ENCODE measurements at places on chromosomes 7 and 10. TPM values are rescaled to one million over a fixed set of nuclear protein-coding genes. Genes with fewer than 3 reads are reported as not detected.
A peak's percentile ranks its signal among the peaks of the same experiment; 100 is the strongest.

GRCh38 chr10:77889277-77889903, 37.2 kb downstream of the DLG5 start:
- peak; percentile 72 for DNase-seq

- no peak for DNase-seq
These were observed 330.8 kb downstream of the GPAM start for GRCh38 chr10:111852801-111853200.

DNA sequence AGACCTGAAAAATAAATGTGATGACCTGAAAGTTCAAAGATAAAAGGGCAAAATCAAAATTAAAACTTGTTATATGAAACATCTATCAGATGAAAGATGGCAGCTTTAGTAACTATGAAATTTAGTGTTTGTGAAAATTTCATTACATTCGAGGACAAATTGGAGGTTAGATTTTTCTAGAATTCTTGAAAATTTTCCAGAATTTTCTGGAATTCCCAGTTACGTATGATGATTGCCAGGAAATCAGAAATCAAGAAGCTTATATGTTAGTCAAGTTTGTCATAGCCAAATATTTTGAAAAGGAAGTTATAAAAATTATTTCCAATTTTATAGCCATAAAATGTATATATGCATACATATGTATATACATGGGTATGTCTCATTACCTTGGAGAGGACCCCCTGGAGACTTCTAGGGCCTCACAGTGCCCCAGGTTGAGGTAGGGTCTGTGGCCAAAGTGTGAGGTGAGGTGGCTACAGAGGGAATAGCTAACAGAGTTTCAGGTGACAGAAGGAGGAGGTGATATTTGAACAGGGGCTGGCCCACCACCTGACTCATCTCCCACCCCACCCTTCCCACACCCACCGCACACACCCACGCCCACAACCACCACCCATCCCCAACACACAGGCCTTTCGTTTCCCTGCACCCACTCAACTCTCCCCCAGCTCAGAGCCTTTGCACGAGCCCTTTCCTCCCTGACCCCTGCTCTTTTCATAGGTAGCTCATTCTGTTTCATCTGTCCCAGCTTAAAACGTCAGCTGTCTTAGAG, 21.5 kb downstream of the C10orf105 start:
- no peak for DNase-seq

DNA sequence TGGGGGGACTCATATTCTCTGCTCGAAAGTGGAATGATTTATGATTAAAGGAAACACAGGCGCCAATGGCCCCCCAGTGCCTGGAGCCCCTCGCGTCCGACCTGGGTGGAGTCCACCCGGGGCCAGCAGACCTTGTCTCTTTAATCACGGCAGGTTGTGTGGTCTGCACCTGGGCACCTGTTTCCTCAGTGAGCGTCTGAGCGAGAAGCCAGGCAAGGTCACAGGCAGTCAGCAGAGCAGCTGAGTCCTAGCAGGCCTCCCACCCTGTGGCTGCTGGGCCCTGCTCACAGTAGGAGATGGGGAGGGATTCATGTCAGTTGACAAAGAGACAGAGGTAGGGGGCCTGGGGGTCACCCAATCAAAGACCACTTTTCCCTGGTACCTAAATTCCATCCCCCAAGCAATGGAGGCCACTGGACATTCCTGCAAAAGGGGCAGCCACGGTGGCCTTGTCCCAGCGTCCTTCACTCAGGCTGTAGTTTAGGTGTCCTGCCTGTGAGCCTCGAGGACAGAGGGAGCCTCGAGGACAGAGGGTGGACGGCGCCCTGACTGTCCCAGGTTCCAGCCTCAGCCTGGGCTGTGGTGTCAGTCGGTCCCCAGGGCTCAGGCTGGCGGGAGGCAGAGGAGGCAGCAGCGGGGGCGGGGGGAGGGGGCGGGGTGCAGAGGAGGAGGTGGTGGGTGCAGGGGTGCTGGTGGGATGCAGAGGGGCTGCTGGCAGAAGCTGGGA, 49.5 kb upstream of the CFAP46 start:
- no peak for DNase-seq

DNA sequence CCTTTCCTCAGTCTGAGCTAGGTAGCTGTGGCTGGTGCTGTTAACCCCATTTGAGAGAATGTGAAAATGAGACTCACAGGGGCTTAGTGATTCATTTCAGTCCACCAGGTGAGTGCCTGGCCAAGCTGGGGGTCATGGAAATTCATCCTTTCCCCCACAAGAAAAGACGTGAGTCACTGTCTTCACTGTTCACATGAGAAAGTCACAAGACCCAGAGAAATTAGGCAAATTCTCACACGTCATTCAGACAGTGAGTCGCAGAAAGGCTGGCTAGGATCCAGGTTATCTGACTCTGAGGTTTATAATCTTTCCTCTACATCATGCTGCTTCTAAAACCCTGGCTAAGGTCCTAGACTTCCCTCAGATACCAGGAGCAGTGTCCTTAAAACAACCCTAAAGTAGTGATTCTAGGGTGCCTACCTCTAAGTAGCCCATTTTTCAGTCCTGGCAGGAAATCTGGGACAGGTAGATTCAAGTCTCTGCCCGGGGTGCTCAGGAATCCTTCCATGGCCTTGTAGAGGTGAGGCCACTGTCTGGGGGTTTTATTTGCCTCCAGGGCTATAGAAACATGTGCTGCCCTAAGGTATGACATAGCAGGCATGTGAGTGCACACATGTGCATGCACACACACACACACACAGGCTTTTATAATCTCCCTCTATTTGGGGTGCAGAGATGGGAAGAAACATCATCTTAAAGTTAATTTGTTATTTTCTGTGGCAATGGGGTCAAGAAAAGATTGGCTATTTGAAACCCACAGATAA, 427.9 kb upstream of the CELF2 start:
- no peak for DNase-seq

- DNase-seq: no peak
These were observed 143.8 kb upstream of the PCLO start for GRCh38 chr7:83306502-83306901.

- no peak for DNase-seq
These were observed 14.8 kb downstream of the KAZALD1 start for GRCh38 chr10:101076630-101077029.

DNA sequence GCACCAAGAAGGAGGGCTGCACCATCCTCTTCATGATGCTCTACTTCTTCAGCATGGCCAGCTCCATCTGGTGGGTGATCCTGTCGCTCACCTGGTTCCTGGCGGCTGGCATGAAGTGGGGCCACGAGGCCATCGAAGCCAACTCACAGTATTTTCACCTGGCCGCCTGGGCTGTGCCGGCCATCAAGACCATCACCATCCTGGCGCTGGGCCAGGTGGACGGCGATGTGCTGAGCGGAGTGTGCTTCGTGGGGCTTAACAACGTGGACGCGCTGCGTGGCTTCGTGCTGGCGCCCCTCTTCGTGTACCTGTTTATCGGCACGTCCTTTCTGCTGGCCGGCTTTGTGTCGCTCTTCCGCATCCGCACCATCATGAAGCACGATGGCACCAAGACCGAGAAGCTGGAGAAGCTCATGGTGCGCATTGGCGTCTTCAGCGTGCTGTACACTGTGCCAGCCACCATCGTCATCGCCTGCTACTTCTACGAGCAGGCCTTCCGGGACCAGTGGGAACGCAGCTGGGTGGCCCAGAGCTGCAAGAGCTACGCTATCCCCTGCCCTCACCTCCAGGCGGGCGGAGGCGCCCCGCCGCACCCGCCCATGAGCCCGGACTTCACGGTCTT, 1.9 kb downstream of the FZD1 start:
- DNase-seq: peak; percentile 28

DNA sequence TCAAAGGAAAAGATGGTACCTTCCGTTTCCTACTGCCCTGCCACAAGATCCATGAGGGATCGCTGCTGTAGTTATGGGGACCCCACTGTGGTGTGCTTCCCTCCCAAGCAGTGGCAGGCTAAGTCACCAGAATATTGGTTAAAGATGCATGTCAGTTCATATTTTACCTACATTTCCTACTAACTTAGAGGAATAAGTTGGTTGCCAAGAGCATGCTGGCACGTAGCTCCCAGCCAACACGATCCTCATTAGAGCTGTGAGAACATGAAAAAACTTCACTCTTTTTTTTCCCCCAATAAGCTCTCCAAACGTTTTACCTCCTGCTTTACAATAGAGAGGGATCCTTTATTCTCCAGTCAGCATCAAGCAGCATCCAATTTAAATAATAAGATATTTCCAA, 203.7 kb downstream of the TRIL start:
- DNase-seq: no peak

DNA sequence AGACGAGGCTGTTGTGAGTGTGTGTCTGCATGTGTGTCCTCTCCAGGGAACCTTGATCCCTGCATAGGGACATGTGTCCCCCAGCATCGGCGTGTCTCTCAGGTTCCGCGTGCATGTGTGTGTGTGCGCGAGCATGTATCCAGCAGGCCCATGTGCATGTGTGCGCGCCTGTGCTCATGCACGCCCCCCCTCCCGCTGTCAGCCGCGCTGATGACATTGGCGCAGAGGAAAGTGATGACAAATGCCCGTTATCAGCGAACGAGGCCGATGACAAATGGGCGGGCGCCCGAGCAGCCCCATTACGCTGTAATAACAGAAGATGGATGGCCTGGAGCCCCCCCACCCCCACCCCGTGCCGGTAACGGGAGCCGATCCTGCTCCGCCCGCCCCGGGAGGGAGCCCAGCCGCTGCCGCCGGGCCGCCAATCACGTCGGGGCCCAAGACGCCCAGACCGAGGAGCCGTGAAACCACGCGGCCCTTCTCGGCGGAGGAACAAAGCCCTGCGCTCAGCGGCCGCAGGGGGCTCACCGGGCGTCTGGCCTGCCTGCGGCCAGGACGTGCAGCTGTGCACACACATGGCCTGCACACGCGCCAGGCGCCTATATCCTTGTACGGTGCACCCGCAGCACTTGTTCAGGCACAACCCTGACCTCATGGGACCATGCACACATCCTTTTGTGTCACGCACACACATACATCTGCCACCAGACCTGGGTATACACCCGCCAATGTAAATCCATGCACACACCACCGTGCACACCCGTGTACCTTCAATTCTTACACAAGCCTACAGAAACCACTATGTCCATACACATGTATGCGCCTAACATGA, 21.5 kb downstream of the POLL start:
- no peak for DNase-seq

DNA sequence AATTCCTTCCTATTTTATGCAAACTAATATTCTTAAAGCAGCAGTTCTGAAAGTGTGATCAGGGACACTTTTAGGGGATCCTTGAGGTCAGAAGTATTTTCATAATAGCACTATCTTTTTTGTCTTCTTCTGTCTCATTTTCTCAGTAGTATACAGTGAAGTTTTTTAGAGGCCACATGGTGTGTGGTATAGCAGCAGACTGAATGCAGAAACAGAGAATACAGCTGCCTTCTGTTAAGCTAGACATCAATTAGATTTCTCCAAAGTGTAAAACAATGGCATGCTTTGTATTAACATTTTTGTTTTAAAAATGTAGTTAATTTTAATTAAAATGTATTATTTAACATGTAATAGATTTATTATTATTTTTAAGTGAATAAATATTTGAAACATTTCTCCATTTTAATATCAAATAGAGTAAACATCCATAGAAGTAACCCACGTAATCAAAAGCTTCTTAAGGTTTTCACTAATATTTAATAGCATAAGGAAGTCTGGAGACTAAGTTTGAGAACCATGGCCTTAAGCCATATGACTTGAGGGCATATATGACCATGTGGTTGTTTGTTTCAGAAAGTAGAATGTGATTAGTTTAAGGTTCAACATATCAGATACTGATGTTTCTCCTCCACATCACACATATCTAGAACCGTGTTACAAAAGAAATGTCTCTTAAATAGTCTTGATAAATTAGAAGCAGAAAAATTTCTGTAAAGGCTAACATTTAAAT, 94.0 kb downstream of the PRKG1 start:
- DNase-seq: no peak

DNA sequence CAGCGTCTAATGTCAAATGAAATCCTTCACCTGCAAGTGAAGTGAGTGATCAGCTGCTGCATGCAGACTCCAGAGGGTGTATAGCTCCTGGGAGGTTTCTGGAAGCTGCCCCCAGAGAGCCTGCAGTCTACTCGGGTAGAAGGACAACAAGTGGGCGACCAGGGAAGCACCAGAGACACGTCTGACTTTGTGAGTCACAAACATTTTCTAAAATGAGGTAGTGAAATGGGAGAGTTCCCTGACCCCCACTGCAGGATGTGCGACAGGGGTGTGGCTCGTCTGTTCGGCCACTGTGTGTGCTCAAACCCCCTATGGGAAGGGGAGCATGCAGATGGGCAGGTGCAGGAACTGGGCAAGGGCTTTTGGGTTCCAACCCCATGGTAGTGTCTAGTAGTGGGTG, 177.1 kb upstream of the PRKCQ start:
- no peak for DNase-seq

- no peak for DNase-seq
These were observed 244.2 kb downstream of the CELF2 start for GRCh38 chr10:11261687-11262493.

DNA sequence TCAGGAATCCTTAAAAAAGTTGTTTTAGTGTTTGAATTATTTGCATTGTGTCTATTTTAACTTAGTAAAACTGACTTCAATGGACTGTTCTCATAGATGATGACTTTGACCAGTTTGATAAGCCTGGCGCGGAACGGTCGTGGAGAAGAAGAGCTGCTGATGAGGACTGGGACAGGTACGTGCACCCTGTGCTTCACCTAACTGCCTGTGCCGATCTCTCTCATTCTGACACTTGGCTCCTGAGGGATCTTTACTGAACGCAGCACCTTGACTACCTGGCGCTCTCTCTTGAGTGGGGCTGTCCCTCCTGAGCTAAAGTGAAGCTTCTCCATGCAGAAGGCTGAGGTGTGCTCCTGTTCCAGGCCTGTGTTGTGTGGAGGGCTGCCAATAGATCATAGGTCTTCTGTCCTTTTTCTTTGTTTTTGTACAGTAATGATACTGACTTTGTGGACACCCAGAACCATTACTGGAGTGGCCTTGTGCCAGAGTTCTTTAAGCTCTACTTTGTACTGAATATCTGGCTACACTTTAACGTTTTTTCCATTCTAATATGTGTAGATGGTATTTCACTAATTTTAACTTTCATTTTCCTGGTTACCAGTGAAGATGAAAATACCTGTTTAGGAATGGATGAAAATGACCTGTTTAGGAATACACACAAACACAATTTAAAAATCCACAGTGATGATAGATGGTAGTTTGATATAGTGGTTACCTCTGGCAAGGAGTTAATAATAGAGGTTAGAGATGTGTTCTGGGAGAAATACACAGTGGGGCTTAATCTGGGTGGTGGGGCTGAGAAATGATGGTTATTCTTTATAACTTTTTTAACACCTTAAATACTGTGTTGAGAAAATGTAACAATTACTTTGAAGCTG, 20.9 kb downstream of the RBM33 start:
- DNase-seq: no peak

- no peak for DNase-seq
These were observed 1.4 kb upstream of the CTBP2 start for GRCh38 chr10:125161707-125162119.

The GIMAP1 gene
- not detected for total RNA-seq

The UNCX gene
- total RNA-seq: not detected

The PPP1R17 gene
- total RNA-seq: not detected

The SLC26A5 gene
- not detected for total RNA-seq

The C7orf57 gene
- 0.67 TPM for total RNA-seq

The GPR26 gene
- not detected for total RNA-seq

The FFAR4 gene
- total RNA-seq: not detected

The EPHB4 gene
- 81.0 TPM for total RNA-seq

The ARL4A gene
- 26.4 TPM for total RNA-seq

The KIFBP gene
- 27.3 TPM for total RNA-seq

The TRIL gene
- total RNA-seq: not detected

The DLG5 gene
- 40.8 TPM for total RNA-seq

The BLOC1S2 gene
- total RNA-seq: 65.0 TPM
